ENCODE measurements at places on chromosomes 6 and 20.

GRCh38 chr6:17032590-17032987, 69.3 kb upstream of the STMND1 start:
- no peak for DNase-seq

DNA sequence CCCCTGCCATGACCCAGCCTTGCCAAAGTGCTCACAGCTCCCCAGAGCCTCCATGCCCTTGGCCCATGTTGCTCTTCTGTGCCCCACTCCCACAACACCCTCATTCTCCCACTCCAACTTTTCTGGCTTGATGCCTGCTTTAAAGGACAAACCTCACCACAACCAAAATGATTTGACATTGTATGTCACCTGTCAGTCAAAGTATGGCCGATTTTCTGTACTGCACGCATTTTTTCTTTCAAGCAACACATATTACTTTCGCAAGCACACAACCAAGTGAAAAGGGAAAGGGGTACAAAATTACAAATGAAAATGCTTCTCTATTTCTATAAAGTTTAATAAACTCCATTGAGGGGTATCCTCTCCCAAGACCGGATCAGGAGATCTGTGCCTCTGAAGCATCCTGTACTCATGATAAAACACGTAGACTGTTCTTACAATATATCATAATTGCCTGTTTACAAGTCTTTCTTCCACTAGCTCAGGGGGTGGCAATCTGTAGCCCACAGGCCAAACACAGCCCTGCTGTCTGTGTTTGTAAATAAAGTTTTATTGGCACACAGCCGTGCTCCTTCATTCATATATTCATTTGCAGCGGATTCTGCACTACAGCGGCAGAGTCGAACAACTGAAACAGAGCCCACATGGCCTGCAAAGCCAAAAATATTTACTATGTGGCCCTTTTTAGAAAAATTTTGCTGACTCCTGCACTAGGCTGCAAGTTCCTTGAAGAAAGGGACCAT, 32.5 kb downstream of the SLC22A23 start:
- no peak for DNase-seq

DNA sequence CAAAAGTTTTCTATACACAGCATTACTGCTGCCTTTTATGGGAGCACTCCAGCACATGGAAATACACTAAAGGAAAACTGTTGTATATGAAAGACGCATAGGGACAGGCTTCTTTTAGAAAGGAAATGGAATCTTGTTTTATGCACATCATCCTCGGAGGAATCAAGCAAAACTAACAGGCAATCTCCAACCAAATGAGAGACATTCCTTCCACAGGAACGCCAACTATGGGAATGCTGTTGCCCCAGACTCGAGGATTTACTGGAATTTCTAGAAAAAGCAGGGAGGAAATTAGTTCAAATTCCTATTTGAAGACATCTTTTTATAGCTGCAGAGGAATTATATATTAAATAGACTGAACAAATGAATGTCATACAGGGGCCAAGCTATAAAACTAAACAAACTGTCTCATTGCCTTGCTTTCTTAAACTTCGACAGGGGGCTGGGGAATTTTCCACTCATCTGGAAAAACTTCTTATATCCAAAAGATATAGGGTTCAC, 52.2 kb downstream of the LYRM4 start:
- no peak for DNase-seq

- DNase-seq, result no peak
Measured at GRCh38 chr20:48651271-48651670, 176.5 kb downstream of the PREX1 start.

GRCh38 chr20:44273231-44274215, 26.4 kb downstream of the GDAP1L1 start:
- no peak for DNase-seq

GRCh38 chr6:108323710-108324466, 29.0 kb downstream of the AFG1L start:
- no peak for DNase-seq

DNA sequence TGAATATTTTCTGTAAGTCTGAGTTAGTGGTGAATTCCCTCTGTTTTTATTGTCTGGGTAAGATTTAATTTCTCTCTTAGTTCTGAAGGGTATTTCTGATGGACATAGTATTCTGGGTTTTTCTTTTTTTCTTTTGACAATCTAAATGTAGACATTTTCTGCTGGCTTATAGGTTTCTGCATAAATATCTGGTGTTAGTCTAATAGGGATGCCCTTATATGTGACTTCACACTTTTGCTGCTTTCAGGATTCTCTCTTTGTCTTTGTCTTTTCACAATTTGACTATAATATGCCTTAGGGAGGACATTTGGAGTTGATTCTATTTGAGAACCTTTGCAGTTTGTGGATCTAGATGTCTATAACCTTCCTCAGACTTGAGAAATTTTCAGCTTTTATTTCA, 667.2 kb downstream of the EPHA7 start:
- no peak for DNase-seq

GRCh38 chr6:65259059-65259458, 448.0 kb downstream of the EYS start:
- DNase-seq, result no peak

DNA sequence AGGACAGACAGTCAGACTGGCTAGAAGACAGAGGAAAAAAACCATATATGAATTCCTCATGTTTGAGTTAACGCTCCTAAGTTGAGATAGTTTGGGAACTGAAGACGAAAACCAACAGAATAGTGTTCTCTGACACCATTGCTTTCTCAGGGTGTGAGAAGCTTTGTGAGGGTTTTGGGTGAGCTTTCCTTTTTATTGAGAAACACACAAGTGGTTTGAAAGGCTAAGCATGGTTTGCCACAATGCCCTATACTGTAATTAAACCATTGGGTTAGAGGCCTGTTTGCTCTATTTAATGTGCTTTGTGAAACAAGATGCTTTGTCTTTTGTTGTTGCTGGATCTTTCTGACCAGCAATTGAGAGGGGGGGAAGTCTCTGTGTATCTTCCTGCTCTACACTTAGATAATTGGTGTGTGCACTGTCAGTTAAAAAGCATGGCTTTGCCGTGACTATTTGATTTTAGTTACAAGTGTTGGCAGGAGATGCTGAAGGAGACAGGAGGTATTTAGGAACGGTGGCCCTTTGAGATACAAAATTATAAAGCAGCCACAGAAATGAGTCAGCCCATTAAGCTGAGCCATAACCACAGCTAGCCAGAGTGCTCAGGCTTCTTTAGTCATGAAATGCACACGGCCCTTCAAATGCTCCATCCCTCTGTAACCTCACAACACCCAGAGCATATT, 273.0 kb upstream of the PREP start:
- peak; percentile 70 for DNase-seq

DNA sequence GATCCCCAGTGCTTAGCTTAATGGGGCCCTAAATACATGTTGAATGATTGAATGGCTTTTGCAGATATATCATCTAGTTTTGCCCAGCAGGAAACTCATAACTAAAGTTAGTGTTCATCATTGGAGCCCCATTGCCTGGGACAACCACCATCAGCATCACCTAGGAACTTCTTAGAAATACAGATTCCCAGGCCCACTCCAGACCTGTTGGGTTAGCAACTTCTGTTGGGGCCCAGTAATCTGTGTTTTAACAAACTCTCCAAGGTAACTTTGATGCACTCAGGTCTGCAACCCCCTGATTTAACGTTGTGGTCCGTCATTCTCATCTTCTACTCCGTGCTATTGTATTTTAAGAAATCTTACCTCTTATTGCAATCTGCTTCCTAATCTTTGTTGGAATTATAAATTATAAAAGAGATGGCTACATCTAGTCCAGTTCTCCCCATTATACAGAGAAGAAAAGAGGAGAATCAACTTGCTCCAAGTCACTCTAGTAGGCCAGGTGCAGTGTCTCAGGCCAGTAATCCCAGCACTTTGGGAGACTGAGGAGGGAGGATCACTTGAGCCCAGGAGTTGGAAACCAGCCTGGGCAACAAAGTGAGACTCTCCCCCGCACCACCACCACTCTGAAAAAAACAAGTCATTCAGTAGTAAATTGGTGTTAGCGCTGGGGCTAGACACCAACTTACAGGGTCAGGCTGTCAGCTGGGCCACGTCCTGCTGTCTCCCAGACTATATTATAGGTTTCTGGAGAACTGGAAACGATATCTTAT, 13.7 kb downstream of the FOXP4 start:
- DNase-seq, result no peak

- no peak for DNase-seq
Measured at GRCh38 chr20:22617160-22617559, 32.8 kb upstream of the FOXA2 start.

DNA sequence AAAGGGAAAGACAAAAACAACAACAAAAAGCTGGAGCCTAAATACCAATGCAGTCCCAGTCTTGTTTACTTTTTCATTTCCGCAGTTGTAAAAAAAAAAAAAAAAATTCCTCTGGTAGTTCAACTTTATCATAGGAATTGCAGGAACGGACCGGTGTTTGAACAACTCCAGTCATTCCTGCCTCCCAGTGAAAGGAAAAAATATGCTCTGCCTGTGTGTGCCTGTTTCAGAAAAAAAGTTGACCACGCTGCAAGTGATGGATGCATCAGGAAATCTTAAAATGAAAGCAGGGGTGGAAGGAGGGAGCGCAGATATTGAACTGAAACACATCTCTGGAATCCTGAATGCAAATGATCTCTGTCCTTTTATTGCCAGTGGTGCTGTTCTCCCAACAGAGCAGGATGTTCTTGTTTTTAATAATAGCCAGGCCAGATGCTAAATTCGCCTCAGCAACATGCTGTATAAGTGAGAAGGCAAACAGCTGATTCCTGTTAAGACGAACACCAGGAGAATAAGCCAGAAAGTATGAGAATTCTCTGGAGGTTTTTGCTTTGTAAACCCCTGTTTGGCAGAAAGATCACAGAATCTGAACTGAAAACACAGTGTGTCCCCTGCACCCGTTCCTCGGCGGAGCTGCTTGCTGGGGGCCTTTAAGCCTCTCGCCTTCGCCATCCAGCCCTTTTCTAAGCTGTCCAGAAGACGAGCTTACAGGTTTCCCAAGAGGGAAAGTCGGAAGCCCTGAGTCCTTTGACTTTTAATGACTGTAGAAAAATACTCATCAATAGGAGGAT, 178.4 kb upstream of the SUPT3H start:
- no peak for DNase-seq

DNA sequence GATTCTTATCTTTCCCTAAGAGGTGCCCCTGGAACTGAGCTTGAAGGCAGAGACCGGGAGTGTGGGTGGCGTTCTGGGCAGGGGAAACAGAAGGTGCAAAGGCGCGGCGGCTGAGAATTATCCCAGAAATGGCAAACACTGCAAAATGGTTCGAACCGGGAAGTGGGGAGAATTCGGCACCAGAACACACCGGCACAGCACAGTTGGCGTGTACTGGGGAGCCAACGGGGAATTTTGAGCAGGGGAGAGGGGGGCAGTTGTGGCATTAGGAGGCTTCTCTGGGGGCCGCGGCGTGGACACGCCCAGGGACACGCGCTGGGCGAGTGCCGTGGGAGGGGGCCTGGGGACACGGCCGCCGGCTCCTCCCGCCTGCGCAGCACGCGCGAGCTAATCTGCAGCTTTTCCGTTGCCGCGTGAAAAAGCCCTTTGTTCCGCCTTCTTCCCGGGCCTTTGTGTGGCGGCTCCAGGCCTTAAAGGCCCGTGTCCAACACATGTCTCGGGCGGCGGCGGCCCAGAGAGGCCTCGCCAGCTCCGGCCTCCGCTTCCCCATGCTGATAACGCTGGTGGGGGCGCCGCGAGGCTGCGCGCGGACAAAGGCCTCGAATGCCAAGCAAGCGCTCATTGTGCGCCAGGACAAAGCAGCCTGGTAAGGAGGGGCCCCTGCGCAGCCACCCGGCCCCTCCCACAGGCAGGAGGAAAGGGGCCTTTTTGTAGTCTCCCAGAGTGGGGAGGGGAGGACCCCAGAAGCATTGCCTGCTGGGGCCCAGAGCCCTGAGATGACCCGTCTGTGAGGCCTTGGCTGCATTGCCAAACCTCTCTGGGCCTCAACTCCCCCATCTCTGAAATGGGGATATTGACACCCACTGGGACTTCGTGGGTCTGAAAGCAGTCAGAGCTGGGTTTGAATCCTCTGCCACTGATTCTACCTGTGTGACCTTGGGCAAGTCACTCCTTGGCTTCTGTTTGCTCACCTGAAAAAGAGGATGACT, 82.8 kb downstream of the CD40 start:
- no peak for DNase-seq

DNA sequence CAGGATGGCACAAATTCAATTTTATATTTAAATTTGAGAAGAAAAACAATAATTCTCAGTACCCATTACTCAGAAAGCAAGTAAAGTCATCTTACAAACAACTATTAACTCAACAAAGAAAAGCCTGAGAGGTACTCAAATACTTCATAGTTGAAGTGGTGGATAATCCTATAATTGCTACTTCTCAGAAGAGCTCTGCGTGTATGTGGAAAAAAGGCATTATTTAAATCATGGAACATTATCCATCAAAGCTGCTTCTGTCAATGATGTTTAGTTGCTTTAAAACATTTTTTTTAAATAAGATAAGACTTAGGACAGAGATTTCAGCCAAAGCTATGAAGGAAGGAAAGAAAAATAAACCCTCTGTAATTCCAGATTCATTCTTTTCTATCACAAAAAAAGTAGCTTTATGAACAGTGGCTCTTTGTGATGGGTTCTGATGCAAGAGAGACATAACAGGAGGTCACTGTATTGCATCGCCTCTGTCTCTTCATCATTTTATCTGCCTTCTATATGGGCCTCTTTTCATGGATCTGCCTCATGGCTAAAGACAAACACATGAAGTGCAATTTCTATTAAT, 367.9 kb upstream of the SLC35B3 start:
- DNase-seq, result peak; percentile 58

DNA sequence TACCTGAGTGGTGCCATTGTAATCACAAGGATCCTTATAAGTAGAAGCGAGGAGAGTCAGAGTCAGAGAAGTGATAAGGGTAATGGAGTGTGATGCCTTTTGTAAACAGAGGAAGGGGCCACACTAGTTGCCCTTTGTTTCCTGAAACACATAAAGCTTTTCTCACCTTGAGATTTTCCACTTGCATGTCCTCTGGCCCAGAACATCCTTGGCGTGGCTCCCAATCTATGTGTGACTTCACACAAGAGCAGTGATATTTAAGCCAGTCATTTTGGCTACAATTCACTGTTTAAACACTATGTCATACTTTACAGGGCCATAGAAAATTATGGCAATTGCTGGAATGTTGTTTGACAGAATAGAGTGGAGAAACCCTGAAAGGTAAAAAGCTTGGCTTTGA, 121.2 kb upstream of the BTN3A2 start:
- DNase-seq, result no peak

GRCh38 chr6:39361657-39362486, 39.4 kb upstream of the KCNK16 start:
- peak; percentile 77 for DNase-seq

DNA sequence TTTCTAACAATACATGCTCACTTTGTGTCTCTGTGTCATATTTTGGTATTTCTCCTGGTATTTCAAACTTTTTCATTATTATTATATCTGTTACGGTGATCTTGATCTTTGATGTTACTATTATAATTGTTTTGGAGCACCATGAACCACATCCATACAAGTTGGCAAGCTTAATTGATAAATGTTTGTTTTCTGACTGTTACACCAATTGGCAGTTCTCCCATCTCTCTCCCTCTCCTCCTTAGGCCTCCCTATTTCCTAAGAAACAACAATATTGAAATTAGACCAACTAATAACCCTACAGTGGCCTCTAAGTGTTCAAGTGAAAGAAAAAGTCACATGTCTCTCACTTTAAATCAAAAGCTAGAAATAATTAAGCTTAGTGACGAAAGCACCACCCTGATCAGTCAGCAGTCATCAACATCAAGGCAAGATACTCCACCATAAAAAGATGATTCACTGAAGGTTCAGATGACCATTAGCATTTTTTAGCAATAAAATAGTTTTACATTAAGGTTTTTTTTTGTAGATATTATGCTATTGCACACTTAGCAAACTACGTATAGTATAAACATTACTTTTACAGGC, 61.5 kb downstream of the IBTK start:
- no peak for DNase-seq
